ENCODE measurements at places on chromosomes 7 and 10.

DNA sequence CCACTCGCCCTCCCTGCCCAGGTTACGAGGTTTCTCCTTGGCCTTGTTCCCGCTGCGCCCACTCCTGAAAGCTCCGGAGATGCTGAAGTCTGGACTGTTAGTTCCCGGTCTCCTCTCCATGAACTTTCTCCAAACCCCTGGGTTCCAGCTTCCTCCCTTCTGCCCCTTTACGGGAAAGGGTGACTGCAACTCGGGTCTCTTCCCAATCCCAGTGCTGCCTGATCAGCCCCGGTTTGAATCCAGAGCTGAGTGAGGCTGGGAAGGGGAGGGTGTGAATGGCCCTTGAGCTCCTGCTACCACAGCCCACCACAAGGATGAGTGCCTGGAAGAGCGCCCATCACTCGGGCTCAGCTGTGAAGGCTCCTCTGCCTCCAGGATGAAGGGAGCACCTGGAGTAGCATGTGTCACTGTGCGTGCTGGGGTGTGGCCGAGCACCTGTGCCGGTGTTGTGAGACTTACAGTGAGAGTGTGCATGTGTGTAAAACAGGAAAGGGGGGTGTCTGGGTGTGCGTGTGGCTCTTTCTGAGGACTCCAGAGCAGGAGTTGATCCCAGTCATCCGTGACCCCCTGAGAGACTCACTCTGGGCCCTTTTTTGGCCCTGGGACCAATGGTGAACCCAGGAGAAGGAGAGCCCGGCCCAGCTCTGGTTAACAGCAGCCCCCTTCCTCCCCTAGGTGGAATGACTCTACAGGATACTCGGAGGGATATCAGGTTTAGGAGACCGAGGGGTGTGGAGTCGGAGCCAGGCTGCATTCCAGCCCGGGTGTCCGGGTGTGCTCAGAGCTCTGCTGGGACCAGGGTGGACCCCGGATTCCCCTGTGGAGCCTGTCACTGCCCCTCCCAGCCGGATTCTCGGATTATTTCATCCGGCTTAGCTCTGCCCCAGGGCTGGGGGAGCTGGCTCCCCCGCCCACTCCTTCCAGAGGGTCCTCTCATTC, 1.1 kb upstream of the ZNF467 start:
- DNase-seq = no peak

DNA sequence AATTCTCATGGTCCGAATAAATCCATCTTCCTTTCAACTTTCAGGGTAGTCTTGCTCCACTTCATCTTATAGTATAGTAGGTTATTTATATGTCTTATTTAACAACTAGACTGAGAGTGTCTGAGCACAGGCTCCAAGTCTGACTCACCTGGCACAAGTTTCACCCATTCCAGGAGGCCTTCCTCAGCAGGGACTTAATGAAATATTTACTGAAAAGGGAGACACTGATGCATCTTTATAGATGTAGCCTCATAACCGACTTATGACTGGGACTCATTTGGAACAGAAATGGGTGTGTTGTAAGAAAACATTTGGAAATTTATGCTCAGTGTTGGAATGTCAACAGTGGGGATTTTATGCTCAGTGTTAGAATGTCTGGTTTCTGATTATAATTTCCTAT, 59.9 kb downstream of the CH25H start:
- DNase-seq = no peak

DNA sequence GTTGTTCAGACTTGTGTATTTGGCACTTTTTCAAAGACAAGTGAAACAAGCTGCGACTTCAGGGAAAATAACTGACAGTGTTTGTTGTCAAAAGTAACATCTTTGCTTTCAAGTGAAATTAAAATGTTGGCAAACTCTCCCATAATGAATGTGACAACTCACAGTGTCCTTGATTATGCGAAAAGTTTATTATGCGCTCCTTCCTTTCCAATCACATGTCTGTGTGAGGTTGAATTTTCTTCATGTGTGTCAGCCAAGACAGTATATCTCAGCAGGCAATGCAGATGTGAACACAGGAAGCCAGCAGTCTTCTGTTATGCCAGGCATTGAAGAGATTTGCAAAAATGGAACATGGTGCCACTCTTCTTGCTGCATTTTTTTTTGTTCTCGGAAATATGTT, 28.7 kb downstream of the FBH1 start:
- DNase-seq = no peak

GRCh38 chr10:13613519-13613918, 26.8 kb downstream of the PRPF18 start:
- no peak for DNase-seq

DNA sequence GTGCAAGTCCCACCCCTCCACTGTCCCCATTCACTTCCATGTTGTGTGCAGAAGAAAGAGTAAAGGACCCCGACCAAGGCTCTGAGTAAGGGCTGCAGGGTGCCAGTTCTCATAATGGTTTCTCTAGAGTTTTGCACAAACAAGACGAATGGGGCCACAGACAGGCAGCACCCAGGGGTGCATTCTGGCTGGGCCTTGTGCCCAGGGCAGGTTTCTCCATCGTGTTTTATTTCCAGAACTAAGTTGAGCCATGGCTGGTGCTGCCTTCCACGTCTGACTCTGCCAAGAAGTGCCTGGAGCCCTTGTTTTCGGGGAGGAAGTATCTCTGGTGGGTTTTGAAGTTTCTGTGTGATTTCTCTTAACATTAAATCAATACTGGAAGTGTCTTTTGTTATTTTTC, 95.0 kb upstream of the SDK1 start:
- no peak for DNase-seq

DNA sequence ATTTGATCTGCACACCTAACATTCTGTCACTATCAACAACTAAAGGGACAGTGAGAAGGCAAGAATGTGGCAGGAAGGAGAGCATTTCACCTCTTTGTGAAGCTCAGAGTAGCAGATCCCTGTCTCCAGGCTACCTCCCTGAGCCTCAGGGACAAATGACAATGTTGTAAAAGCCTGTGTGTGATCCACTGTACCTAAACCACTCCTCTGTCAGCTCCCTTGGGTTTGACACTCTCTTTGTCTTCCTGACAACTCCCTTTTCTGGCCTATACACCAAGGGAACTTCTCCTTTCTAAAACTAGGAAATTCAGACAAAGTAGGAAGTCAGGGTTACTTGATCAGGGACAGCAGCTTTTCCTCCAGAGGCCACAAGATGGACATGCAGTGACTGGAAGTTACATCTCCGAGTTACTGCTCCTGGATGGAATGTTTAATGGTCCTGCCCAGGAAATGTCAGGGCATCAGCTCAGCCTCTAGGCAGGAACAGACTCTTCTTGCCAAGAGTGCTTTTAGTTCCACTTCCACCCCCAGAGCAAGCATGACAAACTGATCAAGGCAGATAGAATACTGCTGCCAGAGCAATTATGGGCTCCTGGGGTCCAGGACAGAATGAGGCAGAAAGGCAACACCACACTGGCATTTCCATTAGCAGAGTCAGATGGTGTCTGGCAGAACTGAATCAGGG, 1014.5 kb upstream of the LRRTM3 start:
- DNase-seq = no peak

DNA sequence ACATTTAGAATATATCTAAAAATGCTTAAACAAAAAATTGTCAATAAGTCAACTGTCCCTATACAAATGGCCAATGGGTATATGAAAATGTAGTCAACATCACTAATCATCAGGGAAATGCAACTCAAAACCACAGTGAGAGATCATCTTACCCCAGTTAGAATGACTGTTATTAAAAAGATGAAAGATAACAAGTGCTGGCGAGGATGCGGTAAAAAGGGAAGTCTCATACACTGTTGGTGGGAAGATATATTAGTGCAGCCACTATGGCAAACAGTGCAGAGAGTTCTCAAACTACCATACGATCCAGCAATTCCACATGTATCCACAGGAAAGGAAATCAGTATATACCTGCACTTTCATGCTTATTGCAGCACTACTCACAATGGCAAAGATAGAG, 48.6 kb upstream of the APBB1IP start:
- no peak for DNase-seq

DNA sequence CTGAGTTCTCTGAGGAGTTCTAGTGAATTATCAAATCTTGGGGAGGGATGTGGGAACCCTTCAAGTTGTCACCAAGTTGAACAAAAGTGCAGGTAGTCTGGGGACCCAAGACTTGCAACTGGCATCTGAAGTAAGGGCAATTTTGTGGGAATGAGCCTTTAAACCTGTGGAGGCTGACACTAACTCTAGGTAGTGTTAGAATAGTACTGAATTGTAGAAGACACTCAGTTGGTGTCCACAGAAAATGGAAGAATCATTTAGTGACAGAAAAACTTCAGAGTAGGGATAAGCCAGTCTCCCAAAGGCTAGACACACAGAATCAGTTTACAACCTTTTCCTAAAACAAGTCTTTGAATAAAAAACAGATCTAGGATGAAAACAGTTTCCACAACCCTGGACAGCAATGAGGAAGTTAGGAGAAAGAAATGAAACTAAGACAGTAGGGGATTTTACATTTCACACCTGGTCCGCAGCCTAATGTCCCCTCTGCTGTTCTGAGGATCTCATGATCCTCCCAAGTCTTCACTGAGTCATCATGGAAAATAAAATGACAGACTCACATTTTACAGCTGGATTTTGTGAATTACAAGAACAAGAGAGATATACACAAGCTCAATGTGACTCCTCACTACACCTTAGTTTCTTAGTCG, 23.0 kb upstream of the ING3 start:
- DNase-seq = no peak

GRCh38 chr10:79272353-79272752, 74.9 kb upstream of the PPIF start:
- DNase-seq = no peak

- no peak for DNase-seq
Measured at GRCh38 chr10:43123361-43124093, 14.7 kb upstream of the CSGALNACT2 start.

GRCh38 chr7:17506596-17506995, 208.1 kb downstream of the AHR start:
- no peak for DNase-seq
